ENCODE measurements at places on chromosomes 2 and 18.

DNA sequence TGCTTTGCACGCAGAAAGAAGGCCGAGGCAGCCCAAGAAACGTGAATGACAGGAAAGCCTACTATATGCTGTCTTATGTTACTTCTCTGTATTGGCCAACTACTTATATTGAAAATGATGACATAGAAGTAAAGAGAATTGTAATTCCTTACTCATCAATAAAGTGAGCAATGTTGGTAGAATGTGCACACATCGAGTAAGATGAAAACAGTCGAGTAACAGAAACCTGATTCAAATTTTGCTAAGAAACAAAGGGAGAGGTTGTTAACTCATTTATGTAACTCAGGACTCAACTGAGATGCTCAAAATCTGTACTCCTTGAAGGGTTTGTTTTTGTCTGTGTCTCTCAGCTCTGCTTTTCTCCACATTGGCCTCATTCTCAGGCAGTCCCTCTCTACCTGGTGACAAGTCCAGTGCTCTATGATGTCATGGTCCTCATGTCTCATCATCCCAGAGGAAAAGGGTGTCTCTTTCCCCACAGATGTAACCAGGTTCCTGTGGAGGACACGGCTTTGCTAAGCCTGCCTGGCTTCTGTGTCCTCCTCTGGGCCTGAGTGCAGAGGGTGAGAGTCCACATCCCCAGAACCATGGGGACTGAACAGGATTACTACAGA is 30.3 kb upstream of the CCDC93 start:
- DNase-seq, result no peak

DNA sequence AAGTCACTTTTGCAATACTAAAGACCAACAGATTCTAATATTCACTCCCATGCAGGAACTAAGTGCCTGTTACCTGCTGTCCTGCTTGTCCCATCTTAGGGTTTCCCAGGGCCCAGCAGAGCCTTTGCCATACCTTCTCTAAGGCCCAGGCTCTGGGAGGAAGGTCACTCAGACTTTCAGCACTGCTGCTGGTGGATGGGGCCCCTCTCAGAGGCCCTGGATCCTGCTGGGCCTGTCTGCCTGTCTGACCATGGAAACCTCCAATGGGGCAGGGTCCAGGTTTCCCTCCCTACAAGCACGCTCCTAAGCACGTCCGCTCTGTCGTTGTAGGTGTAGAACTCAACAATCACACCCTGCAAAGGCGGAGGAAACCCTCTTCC is 75.1 kb downstream of the RRM2 start:
- DNase-seq, result no peak

DNA sequence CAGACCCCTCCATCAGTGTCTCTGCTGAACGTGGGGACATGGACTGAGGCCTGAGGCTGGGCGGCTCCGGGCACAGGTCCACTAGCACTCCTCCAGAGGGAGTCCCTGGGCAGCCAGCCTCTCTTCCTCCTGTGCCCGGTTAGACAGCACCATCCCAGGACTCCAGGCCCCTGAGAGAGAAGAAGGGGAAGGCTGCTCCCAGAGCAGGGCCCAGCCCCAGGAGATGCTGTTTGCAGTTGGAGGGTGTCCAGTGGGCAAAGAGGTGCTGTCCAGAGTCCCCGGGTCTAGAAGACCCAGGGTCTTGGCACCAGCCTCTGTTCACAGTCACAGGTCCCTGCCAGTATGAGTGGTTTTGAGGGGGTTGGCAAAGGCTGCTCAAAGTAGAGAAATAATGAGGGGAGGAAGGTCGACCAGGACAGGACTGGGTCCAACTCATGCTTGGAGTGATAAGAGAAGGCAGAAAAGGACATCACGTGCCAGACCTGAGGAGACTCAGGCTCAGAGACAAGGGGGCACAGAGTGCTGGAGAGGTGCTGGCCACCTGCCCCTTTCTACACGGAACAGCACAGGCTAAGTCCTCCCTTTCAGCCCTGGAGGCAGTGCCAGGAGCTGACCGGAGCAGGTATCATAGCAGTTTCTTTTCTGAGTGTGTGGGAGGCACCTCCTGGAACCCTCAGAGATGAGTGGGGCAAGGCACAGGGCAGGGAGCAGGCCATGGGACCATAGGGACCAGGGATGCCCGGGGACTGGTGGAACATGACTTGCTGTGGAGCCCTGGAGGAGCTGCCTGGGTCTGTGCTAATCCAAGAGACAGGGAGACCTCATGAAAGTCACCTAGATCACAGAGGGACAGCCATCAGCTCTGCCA is 21.1 kb downstream of the CRACDL start:
- no peak for DNase-seq

- DNase-seq, result no peak
These were observed 37.0 kb upstream of the CRIM1 start for GRCh38 chr2:36318547-36318946.

- DNase-seq, result no peak
These were observed 16.7 kb downstream of the PKDCC start for GRCh38 chr2:42064417-42064942.

DNA sequence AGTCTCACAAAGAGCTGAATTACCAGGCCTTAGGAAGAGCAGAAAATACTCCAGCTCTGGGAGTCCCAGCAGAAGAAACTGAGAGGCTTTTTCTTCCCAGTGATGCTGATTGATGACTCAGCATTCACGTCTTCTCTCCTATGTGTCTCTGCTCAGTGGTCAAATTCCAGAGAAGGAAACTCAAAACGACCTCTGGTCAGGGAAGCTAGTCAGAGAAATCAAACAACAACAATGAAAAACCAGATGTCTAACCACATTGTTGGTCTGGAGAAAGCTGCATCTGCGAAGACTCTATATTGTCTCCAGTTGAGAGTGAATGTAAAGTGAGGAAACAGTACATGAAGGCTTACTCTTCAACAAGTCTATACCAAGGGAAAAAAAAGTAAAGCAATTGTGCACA is 28.6 kb upstream of the CERS6 start:
- no peak for DNase-seq

- DNase-seq, result no peak
These were observed 95.6 kb upstream of the NABP1 start for GRCh38 chr2:191582355-191582754.

GRCh38 chr2:159054985-159055384 is 86.5 kb downstream of the TANC1 start:
- DNase-seq, result no peak

DNA sequence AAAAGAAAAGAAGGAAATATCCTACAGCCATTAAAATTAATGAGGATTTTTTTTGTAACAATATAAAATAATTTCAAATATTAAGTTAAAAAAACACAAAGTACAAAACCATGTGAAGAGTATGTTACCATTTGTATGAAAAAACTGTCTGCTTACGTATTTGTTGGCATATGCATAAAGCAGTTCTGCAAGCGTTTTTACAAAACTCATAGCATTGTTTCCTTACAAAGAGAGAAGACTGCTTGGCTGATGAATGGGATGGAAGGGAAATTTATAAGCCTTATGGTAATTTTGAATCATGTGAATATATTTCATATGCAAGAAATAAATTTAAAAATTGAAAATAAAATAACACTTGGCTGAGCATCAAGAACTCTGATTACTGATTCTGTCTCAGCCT is 63.1 kb downstream of the METTL4 start:
- DNase-seq, result no peak

GRCh38 chr2:23616630-23617029 is 231.7 kb downstream of the KLHL29 start:
- no peak for DNase-seq

DNA sequence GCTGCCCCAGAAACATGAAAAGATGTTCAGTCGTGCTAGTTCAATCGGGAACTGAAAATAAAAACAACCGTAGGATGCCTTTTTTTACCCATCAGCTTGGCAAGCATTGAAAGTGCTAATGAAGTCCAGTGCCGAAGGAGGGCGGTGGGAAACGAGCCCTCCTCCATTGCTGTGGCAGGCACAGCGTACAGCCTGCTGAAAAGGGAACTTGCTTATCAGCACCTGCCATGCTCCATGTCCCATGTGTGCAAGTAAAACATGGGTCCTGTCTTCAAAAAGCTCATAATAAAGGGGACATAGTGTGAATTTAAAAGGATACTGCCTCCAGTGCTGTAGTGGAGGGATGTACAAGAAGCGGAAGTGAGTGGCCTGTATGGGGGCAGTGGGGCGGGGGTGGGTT is 82.4 kb downstream of the ARMC9 start:
- no peak for DNase-seq

DNA sequence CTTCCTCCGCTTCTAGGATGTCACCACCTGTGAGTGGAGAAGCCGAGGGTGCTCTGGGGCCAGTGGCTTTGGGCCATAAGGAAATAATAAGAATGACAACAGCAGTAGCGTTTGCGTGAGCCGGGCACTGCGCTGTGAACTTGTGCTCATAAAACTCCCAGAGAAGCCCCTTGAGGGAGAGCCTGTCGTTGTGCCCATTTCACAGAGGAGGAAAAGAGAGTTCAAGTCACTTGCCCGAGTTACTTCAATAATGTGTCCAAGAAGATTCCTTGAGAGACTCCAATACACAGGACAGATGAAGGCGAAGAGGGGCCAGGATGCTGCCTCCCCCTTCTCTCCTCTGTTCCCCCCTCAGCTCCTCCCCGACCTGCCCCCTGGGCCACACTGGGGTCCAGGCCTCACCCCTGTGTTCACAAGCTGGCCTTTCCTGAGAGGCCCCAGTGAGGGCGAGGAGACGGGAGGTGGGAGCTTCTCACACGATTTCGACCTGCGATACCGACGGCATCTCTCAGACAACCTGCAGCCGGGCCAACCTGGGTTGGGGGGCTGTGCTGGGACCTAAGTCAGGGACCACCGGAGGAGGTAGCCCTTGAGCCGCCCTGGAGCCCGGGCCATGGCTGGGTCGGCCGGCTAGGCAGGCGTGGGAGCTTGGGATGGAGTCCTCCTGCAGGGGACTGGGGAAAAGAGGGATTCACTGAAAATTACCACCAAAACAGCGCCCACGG is 53.5 kb upstream of the UBE2F start:
- DNase-seq, result no peak
